HFFc6 (cell line): ENCODE measurements at places on chromosomes 7 and 10.

DNA sequence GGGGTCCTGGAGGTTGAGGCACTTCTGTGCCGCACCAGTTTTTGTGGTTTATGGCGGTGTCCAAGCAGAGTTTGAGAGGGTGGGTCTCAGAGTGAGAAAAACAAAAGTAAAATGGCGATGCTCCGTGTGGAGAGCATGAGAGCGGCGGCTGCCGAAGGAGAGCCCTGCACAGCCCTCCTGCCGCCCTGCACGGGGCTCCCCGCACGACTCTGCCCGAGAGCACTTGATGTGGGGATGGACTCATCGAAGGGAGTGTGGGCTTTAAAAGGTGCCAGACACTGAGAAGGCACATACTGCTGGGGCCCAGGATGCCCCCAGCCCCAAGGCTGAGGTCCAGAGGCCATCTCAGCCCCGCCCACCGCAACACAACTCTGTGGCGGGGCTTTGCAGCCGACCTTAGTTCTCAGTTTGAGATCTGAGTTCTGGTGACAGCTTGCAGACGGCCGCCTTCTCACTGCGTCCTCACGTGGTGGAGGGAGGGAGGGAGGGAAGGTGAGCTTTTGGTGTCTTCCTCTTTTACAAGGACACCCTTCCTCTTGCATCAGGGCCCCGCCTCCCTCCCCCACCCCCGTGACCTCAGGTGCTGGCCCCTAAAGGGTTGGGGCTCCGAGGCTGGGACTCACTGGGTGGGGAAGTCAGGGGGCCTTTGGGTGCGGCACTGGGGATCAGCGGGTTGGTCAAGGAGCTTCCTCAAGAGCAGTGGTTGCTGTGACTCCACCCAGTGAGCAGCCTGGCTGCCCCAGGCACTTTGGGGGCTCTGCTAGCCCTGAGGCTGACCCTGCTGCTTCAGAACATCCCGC, 69.1 kb downstream of the NKX6-2 start:
- no peak for DNase-seq

- DNase-seq, result no peak
Measured at GRCh38 chr7:76272851-76273497, 29.5 kb upstream of the HSPB1 start.

DNA sequence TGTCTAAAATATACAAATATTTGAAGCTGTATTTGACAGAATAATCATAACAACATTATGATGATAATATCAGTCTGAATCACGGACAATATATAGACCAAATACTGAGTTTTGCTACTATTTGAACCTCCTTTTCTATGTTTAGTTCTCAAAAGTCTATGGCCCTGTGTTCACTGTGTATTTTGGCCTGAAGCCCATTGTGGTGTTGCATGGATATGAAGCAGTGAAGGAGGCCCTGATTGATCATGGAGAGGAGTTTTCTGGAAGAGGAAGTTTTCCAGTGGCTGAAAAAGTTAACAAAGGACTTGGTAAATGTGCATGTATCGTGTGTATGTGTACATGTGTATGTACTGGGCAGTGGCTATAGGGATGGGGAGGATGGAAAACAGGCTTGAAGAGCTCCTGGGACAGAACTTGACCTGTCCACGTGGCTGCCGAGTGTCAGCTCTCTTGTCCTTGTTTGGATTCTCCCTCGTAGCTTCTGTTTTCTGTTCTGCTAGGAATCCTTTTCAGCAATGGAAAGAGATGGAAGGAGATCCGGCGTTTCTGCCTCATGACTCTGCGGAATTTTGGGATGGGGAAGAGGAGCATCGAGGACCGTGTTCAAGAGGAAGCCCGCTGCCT, 4.2 kb downstream of the CYP2C18 start:
- DNase-seq, result no peak

DNA sequence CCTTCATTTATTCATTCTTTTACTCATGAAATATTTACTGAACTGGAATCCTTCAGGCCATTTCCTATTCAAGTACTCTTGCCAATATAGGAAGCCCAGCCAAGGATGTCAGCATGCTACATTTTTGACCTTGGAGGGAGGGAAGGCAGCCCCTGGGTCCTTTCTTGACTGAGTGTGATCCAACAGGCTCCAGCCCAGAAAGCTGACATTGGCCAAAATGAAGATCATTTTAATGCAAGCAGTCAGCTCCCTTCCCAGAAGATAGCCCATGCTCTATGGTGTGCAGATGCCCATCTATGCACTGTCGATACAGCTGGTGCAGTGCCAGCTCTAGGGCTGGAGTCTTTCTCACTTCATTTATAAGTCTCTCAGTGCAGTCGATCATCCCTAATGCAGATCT, 646.0 kb downstream of the KCNMA1 start:
- DNase-seq, result no peak

DNA sequence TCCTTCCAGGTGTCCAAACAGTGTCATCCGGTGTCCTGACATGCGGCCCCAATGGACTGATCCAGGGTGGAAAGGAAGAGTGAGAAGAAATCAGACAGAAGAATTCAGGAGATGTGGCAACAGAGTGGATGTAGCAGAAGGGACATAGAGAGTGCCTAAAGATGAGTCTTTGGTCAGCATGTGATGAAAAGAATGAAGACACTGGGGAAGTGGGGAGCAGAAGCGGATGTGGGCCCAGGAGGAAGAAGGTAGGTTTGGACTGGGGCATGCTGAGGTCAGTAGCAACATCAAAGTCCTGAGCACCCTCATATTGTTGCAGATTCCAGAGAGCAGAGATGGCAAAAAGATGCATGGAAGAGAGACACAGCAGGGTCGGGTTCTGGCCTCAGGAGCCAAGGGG, 71.8 kb upstream of the STEAP1B start:
- DNase-seq, result no peak

- no peak for DNase-seq
Measured at GRCh38 chr7:27614095-27614494, 48.6 kb downstream of the HIBADH start.

DNA sequence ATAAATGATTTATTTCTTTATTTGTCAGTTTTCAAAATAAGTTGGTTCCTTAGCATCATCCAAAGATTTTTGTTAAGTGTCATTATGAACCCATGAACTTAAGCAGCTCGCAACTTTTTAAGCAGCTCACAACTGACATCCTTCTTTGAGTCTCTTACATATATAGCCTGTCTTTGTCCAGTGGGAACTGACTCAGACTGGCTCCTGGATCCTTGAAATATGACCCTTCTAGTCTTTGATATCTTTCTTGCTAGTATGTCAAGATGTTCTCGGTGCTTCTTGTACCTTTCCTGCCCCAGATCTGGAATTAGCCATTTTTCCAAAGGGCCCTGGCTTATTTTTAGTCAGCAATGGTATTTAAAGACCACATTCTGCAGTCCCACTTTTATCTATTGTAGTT, 53.9 kb upstream of the ARID5B start:
- DNase-seq, result no peak

- DNase-seq, result peak; percentile 50
Measured at GRCh38 chr7:116499168-116500077, at the start of gene CAV2. Gene CAV2 (plus strand): TSS chr7:116499738. CDS start chr7:116499782, 44 bp downstream.

GRCh38 chr7:134691546-134692343, 45.1 kb downstream of the BPGM start:
- DNase-seq, result peak; percentile 74

GRCh38 chr10:59674215-59674836, 35.3 kb downstream of the SLC16A9 start:
- DNase-seq, result no peak

DNA sequence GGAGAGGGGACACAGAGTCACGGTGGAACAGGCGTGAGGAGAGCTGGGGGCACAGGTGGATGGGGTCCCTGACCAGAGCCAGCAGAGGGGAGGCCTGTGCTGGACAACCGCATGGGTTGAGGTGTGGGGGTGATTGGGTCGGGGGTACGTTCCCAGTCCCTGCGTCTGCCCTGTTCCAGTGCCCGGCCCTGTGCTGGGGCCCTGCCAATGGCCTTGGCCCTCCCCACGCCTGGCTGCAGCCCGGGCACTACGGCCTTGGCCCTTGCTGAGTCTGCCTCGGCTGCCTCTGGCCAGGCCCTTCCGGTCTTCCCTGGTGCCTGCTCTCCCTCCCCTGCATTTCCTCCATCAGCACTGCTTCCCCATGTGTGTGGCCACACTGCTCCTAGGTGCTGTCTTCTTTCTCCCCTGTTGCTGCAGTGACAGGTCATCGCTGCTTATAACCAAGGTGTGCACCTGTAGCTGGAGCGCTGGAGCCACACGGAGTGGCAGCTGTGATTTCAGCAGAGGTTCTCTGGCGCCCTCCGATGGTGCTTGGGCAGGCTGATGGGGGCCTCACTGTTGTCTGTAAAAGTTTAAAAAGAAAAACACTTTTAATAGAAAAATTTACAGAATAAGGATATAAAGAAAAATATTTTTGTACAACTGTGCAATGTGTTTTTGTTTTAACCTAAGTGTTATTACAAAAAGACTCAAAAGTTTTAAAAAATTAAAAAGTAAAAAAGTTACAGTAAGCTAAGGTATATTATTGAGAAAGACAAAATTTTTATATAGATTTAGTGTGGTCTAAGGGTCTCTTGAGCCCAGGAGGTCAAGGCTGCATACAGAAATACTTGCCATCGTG, 45.2 kb upstream of the BHLHA15 start:
- DNase-seq, result no peak

GRCh38 chr7:98334081-98334480, 52.6 kb downstream of the BRI3 start:
- DNase-seq, result peak; percentile 13

- no peak for DNase-seq
Measured at GRCh38 chr7:155829796-155830470, 17.7 kb upstream of the SHH start.

DNA sequence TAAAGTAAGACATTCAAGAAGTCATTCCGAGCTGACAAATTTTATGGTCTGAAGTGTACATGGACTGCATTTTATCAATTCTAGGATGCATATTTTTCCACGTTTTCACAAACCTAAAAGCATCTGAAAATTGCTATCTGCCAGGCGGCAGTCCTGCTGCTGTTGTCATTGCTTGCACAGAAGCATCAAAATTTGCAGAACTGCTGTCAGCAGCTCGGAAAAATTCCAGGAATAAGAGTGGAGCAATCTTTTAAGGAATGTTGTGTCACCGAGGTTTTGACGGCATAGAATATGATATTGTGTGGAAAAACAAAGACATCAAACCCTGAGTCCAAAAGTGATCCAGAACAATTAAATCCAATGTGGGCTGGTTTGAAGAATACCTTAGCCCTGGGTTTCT, 61.4 kb downstream of the CHCHD3 start:
- no peak for DNase-seq

DNA sequence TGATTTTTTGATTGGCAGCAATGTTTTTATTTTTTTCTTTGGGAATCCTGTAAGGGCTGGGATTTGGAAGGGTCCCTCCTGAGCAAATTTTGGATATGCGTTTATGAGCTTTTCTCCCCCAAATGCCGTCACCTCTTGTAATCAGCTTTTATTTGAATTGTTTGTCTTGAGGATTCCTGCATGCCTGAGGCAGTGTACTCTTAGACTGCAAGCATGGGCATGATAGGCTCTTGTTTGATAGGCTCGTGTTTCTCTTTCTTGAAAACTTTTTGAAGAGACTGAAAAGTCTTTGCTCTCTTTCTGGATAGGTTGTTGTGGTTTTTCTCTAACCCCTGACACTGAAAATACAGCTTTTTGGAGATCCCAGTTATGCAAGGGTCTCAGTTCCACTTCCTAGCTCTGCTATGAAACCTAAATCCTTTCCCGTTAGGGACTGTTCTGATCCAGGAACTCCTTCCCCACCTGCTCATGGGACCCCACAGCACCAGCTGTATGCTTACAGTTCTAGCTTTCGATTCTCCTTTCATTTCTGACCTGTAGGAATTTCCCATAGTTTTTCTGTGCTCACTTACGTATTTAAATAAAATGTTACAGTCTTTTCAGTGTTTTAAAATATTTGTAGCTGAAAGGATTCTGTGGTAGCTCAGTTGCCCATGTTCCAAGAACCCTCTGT, 17.2 kb downstream of the TSPAN13 start:
- no peak for DNase-seq

GRCh38 chr7:390761-391410, 100.9 kb downstream of the FOXL3 start:
- DNase-seq, result no peak

DNA sequence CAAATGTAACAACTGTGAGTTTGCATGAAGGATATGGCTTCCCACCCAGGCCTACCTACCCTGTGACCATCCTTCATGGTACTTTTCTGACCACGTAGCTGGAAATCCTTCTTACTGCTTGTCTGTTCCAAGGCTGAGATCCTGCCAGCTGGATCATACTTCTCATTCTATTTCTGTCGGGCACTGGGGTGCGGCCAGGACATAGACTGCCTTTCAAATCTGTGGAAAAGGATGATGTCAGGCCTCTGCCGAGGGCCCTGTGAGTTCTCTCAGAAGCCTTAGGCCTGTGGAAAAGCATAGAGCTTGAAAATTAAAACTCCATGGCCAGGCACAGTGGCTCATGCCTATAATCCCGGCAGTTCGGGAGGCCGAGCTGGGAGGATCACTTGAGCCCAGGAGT, 10.0 kb downstream of the VWC2 start:
- DNase-seq, result no peak

DNA sequence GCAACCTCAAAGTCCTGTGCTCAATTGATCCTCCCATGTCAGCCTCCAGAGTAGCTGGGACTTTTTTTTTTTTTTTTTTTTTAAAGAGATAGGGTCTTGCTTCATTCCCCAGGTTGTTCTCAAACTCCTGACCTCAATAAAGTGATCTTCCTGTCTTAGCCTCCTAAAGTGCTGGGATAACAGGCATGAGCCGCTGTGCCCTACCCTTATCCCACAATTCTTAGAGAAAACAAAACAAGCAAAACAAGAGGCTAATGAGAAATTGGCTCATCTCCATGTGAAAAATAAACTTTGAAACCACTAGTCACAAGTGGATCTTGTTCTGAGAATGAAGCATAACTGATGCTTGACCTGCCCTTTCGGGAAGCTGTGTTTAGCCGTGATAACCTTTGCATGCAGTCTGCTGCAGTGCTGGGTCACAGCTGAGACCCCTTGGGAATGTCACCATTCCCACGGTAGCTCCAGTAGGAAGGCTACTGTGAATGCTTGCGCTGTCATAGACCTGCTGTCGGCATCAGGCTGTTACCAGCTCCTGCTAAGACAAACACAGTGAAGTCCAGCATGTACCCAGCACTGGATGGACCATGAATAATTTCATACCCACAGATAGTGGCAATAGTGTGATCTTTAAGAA, 290.7 kb upstream of the KIAA1217 start:
- DNase-seq, result no peak

DNA sequence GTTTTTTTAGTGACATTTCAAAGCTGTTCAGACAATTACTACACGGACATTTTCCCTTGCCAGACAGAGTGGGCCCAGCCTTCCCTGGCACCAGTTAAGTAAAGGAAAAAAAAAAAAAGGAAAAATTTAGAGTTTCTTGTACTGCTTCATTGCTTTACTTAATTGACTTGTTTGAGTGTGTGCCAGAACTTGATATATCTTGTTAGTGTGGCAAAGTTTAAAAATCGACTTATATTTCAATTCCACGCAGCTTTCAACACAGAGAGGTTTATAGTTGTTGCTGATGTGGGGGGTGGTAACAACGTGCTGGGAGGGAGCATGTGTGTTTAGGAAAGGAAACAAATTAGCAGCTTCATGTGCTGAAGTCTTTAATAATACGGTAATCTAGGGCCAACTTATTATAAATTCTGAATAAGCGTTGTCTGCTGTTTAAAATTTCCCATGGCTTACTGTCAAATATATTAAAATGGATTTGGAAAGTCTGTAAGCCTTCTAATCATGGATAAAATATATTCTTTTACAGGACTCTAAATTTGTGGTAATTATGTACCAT, 1104.6 kb downstream of the SORCS3 start:
- no peak for DNase-seq

- no peak for DNase-seq
Measured at GRCh38 chr7:42347616-42348015, 110.6 kb upstream of the GLI3 start.
